T-cell (primary cell): ENCODE measurements at places on chromosomes 12 and 14. TPM values are rescaled to one million over a fixed set of nuclear protein-coding genes. Genes with fewer than 3 reads are reported as not detected.

DNA sequence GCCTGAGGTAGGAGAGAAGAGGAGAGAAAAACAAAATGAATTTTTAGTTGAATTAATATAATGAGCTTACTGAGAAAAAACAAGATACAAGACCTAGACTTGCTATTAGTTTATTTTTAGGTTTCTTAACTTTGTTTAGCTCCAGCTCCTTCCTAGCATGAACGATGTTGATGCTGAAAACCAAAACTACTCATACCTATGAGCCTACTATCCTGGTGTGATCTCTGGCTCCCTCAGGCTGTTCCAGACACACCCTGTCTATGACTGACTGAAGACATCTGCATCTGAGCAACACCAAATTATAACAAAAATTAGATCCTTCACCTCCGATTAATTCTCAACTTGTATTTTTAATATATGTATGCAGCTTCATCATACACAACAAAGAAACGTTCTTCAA, 190.4 kb downstream of the SLC5A8 start:
- no peak overlapping the region for H3K27ac ChIP-seq
- no peak for DNase-seq
- H3K27me3 ChIP-seq = no peaks in the 10 kb centered on the region
- H3K36me3 ChIP-seq = no peaks in the 10 kb centered on the region

Gene GPR135
- 2.1 TPM for total RNA-seq

GRCh38 chr12:87661786-87662377, 367.3 kb downstream of the C12orf50 start:
- no peak overlapping the region for H3K27ac ChIP-seq
- H3K4me1 ChIP-seq = no peaks in the 10 kb centered on the region
- no peaks in the 10 kb centered on the region for H3K36me3 ChIP-seq
- peak overlapping the region; percentile 20 for H3K4me3 ChIP-seq

DNA sequence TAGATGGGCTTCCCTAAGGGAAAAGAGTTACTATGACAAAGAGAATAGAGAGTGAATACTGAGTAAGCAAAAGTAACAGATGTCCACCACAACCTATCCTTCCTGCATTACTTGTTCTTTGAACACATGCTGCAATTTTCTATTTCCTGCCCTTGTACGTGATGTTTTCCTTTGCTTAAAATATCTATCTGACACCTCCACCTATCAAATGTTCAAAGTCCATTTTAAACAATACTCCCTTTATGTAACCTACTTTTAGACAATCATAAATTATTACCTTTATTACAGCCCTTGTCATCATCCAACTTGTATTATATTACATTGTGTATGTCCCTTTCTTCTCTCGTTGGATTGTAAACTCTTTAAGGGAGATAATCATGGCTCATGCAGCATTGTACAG, 147.2 kb upstream of the DYRK2 start:
- no peak for DNase-seq
- peaks cover 3% of the 10 kb centered on the region for H3K4me1 ChIP-seq
- no peaks in the 10 kb centered on the region for H3K27me3 ChIP-seq
- no peak overlapping the region for H3K27ac ChIP-seq
- no peaks in the 10 kb centered on the region for H3K36me3 ChIP-seq

Gene PTMS
- 12.2 TPM for total RNA-seq

DNA sequence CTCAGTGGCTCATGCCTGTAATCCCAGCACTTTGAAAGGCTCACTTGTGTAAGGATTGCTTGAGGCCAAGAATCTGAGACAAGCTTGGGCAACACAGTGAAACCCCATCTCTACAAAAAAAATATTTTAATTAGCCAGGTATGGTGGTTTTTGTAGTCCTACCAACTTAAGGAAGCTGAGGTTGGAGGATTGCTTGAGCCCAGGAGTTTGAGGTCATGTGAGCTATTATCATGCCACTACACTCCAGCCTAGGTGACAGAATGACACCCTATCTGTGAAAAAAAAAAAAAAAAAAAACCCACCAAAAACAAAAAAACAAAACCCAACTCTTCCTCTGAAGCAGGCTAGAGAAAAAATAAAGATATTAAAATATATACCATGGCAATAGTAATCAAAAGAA, 41.2 kb downstream of the TMEM116 start:
- H3K36me3 ChIP-seq = no peaks in the 10 kb centered on the region
- H3K27ac ChIP-seq = no peak overlapping the region
- no peak for DNase-seq
- H3K27me3 ChIP-seq = no peaks in the 10 kb centered on the region
- peaks cover 7% of the 10 kb centered on the region for H3K4me1 ChIP-seq
- H3K4me3 ChIP-seq = no peak overlapping the region

DNA sequence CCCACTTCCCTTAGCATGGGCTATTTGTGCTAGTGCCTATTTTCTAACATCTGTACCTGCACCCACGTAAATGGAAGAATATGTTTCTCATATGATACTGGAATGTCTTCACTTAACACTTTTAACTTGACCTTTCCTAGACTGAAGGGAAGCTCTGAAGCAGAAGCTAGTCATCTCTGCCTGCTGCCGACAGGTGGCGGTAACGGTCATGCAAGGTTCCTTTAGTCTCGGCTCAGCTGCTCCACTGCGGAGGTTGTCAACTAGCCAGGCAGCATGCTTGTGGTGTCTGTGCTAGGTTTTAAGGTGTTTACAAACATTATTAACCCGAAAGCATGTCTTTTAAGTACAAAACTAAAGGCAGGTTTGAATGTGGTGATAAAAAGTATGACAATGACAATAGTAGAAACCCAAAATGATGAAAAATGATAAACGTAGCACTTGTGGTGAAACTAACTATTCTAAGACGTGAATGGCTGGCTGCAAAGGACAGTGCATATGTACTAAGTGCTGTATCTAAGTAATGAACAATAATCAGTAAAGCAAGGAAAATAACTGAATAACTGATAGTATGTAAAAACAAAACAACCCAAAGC, 117.2 kb downstream of the GRIN2B start:
- H3K4me3 ChIP-seq = no peak overlapping the region
- H3K4me1 ChIP-seq = no peaks in the 10 kb centered on the region
- H3K27ac ChIP-seq = no peak overlapping the region
- no peaks in the 10 kb centered on the region for H3K36me3 ChIP-seq
- DNase-seq = peak; percentile 20
- H3K27me3 ChIP-seq = peaks cover 9% of the 10 kb centered on the region

DNA sequence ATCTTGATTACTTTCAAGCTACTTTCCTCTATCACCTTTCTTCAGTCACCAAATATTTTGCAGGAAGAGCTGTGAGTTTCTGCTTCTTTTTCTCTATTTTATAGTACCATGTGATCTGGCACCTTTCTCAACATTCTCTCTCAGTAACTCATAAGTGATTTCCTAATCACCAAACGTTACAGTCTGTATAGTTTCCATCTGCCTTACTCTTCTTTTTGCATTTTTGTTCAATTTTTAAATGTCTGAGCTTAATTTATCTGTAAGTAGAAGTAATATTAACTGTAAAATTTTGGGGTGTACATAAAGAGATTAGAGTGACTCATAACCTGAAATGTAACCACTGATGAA, 422.1 kb upstream of the SYT1 start:
- no peak for DNase-seq
- H3K27me3 ChIP-seq = no peaks in the 10 kb centered on the region
- no peak overlapping the region for H3K27ac ChIP-seq

GRCh38 chr12:132475304-132476037, 14.5 kb upstream of the FBRSL1 start:
- no peaks in the 10 kb centered on the region for H3K27me3 ChIP-seq
- peaks cover 17% of the 10 kb centered on the region for H3K4me1 ChIP-seq
- H3K4me3 ChIP-seq = no peak overlapping the region

GRCh38 chr14:81890020-81890419, 356.4 kb upstream of the SEL1L start:
- no peaks in the 10 kb centered on the region for H3K36me3 ChIP-seq
- H3K27ac ChIP-seq = no peak overlapping the region
- no peak for DNase-seq
- H3K4me1 ChIP-seq = no peaks in the 10 kb centered on the region
- H3K27me3 ChIP-seq = no peaks in the 10 kb centered on the region

Gene TMCC3
- total RNA-seq = 0.95 TPM

- no peaks in the 10 kb centered on the region for H3K36me3 ChIP-seq
- no peaks in the 10 kb centered on the region for H3K27me3 ChIP-seq
- no peak overlapping the region for H3K4me3 ChIP-seq
Observed at GRCh38 chr14:29799464-29800095, 128.1 kb downstream of the PRKD1 start.

Gene JAG2
- total RNA-seq = 1.5 TPM

GRCh38 chr12:51082561-51083125, 753 bp downstream of the CSRNP2 start:
- peak overlapping the region; percentile 53 for H3K27ac ChIP-seq
- peaks cover 2% of the 10 kb centered on the region for H3K36me3 ChIP-seq
- DNase-seq = no peak
- H3K4me1 ChIP-seq = peaks cover 7% of the 10 kb centered on the region
- H3K4me3 ChIP-seq = peak overlapping the region; percentile 86
- no peaks in the 10 kb centered on the region for H3K27me3 ChIP-seq

DNA sequence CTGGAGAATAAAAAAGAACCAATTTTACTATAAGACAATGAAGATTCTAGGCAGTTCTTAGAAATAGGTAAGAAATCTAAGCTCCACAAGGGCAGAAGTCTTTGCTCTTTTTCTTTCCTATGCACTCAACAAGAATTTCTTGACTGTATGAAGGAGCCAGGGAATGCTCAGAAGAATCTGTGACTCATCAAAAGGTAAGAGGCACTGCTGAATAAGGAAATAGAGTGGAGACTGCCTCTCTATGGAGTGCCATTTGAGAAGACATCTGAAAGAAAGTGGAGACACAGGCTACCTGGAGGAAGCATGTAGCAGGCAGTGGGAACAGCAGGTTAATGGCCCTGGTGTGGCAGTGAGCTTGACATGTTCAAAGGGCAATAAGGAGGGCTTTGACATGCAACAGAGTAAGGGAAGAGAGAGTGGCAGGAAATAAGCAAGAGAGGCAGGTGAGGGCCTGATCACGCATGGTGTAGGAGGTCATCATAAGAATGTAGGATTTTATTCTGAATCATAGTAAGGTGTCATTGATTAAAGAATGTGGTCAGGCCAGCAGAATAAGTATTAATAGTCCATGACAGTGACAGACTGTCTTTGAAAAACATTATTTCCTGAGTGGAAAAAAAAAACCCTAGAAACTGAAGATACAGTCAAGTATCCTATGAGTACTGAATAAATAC, 446.7 kb upstream of the GARIN6 start:
- H3K4me3 ChIP-seq = no peak overlapping the region
- no peaks in the 10 kb centered on the region for H3K4me1 ChIP-seq
- H3K27ac ChIP-seq = no peak overlapping the region
- H3K27me3 ChIP-seq = no peaks in the 10 kb centered on the region
- no peak for DNase-seq

GRCh38 chr12:46147144-46147543, 121.7 kb downstream of the SLC38A1 start:
- H3K4me3 ChIP-seq = no peak overlapping the region
- H3K36me3 ChIP-seq = no peaks in the 10 kb centered on the region
- no peaks in the 10 kb centered on the region for H3K27me3 ChIP-seq
- no peaks in the 10 kb centered on the region for H3K4me1 ChIP-seq
- no peak for DNase-seq

- H3K36me3 ChIP-seq = no peaks in the 10 kb centered on the region
- H3K27ac ChIP-seq = no peak overlapping the region
- no peaks in the 10 kb centered on the region for H3K27me3 ChIP-seq
Observed at GRCh38 chr14:74133833-74134481, 49.2 kb downstream of the LIN52 start.

DNA sequence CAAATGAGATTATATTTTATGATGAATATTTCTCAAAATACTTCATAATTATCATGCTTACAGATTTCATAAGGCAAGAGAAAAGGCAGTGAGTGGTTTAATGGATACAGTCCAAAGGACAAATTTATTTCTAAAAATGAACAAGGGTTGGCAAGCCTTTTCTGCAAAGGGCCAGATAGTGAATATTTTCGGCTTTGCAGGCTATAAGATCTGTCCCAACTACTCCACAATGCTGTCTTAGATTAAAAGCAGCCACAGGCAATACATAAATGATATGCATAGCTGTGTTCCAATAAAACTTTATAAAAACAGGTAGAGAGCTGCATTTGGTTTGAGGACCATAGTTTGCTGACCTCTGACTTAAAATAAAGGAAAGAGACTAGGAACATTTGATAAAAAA, 42.9 kb upstream of the STK38L start:
- no peaks in the 10 kb centered on the region for H3K36me3 ChIP-seq
- H3K27ac ChIP-seq = no peak overlapping the region

Gene IFNG-AS1
- 1.2 TPM for total RNA-seq

GRCh38 chr12:43841253-43841652, 5.4 kb downstream of the TMEM117 start:
- peaks cover 2% of the 10 kb centered on the region for H3K36me3 ChIP-seq
- H3K27me3 ChIP-seq = no peaks in the 10 kb centered on the region
- no peak overlapping the region for H3K27ac ChIP-seq
- DNase-seq = no peak

DNA sequence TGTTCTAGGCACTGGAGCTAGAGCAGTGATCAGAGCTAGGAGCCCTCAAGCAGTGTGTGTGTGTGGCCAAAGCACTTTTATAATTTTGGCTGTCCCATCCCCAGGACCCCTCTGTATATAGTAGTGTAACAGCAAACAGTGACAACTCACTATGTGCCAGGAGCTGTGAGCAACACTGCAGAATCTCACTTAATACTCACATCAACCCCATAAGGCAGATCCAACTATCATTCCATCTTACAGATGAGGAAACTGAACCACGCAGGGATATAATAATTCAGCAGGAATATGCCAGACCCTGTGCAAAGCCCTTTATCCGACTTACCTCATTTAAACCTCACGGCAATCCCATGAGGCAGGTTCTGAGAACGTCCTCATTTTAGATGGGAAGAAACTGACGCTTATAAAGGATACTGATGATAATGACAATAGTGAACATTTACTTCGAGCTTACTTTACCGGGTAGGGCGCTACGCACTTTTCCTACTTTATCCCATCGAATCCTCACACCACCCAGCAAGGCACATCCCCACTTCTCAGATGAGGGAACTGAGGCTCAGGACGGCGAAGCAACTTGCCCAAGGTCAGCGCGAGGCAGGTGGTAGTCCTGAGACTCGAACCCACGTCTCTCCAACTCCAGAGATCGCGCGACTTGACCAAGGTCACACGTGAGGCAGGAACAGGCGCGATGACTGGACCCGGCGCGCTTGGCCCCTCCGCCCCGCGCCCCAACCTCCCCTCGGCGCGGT, 687 bp downstream of the RAB35 start:
- peak overlapping the region; percentile 64 for H3K4me3 ChIP-seq
- no peaks in the 10 kb centered on the region for H3K36me3 ChIP-seq
- no peak overlapping the region for H3K27ac ChIP-seq

Gene FAIM2
- total RNA-seq = not detected

DNA sequence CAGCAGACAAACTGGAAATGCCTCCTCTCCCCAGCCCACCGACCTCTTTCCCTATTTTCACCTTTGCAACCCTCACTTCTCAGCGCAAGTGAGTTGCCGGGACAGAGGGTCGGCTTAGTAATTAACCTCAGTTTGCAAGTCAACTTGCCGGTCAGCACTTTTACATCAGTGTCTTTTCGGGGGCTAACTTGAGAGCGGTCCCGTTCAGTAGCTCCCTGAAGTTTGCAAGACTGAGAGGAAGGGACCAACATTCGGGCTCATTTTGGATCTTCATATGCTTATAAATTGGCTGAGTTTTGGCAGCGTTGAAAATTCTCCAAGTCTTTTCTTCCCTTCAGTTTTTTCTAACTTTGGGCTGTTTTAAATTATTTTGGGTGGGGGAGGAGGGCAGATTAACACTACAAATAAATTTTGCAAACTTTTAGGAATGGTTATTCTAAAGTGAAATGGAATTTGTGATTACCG, 846 bp downstream of the BRMS1L start:
- H3K27me3 ChIP-seq = no peaks in the 10 kb centered on the region
- peak overlapping the region; percentile 97 for H3K4me3 ChIP-seq
- peaks cover 9% of the 10 kb centered on the region for H3K4me1 ChIP-seq
- H3K36me3 ChIP-seq = no peaks in the 10 kb centered on the region
- DNase-seq = no peak
